ENCODE measurements at places on chromosomes 5 and 9.

DNA sequence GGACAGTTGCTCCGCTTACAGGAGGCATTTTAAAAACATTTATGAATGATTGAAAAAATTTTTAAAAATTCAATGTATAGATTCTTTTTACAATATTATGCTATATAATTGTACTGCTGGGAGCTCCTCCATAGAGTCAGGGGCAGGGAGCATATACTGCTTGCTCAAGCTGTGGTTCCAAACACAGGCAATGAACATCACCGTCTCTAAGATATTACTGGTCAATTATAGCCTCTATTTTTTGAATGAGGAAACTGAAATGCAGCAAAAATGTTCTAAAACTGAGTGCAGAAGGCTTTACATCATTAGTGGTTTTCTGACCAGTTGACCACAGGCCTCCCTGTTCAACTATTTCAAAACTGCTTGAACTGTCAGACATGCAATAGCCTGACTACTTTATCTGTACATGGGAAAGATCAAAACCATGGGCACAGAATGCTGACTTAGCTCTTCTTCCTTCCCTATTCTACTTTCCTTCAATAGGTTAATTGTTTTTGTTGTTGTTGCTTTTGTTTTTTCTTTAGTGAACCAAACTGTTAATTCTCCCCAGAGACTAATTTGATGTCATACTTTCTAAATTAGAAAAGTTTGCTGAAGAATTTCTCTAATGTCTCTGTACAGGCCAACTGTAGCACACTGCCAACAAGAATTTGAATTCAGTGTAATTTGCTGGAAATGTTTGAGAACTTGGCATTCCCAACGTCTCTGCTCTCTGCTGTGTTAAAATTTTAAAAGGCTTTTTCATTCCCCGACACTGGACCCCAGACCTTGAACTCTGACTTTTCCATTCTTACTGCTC lies 107.6 kb upstream of the MPDZ start:
- H3K27ac ChIP-seq: no peak overlapping the region
- peaks cover 42% of the 10 kb centered on the region for H3K36me3 ChIP-seq
- H3K4me3 ChIP-seq: no peak overlapping the region
- DNase-seq: no peak
- peaks cover 10% of the 10 kb centered on the region for H3K4me1 ChIP-seq

DNA sequence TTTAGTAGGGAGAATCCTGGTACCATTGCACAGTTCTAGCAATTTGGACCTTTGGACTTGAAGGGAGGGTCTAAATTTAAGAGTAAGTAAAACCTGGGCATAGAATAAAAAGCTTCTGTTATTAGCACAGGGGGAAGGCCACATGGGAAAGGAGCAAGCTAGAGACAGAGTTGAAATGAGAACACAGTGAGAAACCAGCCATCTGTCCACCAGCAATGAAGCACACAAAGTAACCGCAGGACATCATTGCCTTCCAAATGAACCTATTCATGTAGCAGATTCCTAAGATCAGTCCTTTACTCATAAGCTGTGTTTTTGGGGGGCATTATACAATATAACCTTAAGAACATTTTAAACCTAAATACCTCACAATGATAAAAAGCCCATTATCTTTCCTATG lies 407.4 kb downstream of the HCN1 start:
- no peaks in the 10 kb centered on the region for H3K27me3 ChIP-seq
- H3K4me3 ChIP-seq: no peak overlapping the region
- no peak for DNase-seq
- no peak overlapping the region for H3K27ac ChIP-seq
- H3K36me3 ChIP-seq: no peaks in the 10 kb centered on the region

- peaks cover 2% of the 10 kb centered on the region for H3K27me3 ChIP-seq
- DNase-seq: no peak
- H3K36me3 ChIP-seq: no peaks in the 10 kb centered on the region
- no peak overlapping the region for H3K4me3 ChIP-seq
These were observed 244.3 kb upstream of the WWC1 start for GRCh38 chr5:168047043-168047668.

GRCh38 chr9:73824671-73825070 lies 672.5 kb upstream of the RORB start:
- H3K27me3 ChIP-seq: no peaks in the 10 kb centered on the region
- no peaks in the 10 kb centered on the region for H3K4me1 ChIP-seq
- H3K36me3 ChIP-seq: no peaks in the 10 kb centered on the region

GRCh38 chr5:172107571-172107970 lies 80.5 kb downstream of the STK10 start:
- peak overlapping the region; percentile 78 for H3K27ac ChIP-seq
- DNase-seq: no peak
- H3K4me3 ChIP-seq: peak overlapping the region; percentile 65
- H3K36me3 ChIP-seq: no peaks in the 10 kb centered on the region
- H3K4me1 ChIP-seq: peaks cover 54% of the 10 kb centered on the region

GRCh38 chr5:141094481-141095262 lies at the start of gene PCDHB2:
Gene PCDHB2 (plus strand): TSS chr5:141094615. CDS start chr5:141094791, 176 bp downstream.
- H3K27ac ChIP-seq: peak within 1 kb of the TSS; percentile 100
- H3K36me3 ChIP-seq: peaks cover 34% of the 10 kb centered on the region
- H3K4me3 ChIP-seq: peak within 1 kb of the TSS; percentile 98
- H3K4me1 ChIP-seq: peaks cover 4% of the 10 kb centered on the region
- peaks cover 2% of the 10 kb centered on the region for H3K27me3 ChIP-seq

DNA sequence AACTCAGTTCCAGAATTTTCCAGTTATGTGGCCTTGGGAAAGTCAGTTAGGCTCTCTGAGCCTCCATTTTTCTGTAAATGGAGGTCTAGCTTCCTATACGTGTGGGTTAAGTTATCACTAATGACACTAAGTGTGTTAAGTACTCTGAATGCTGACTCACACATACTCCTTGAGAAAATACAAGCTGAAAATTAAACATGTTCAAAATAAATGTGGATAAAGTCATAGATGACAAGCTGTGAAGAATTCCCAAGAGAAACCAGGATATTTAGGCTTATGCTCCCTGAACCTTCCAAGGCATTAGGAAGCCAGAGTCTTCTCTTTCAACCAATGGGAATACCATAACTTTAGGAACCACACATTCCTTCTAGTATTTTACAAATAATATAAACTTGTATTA lies 58.1 kb downstream of the ABCA1 start:
- H3K27ac ChIP-seq: peak overlapping the region; percentile 90
- H3K4me1 ChIP-seq: peaks cover 48% of the 10 kb centered on the region
- H3K4me3 ChIP-seq: no peak overlapping the region
- peaks cover 7% of the 10 kb centered on the region for H3K36me3 ChIP-seq
- no peak for DNase-seq

DNA sequence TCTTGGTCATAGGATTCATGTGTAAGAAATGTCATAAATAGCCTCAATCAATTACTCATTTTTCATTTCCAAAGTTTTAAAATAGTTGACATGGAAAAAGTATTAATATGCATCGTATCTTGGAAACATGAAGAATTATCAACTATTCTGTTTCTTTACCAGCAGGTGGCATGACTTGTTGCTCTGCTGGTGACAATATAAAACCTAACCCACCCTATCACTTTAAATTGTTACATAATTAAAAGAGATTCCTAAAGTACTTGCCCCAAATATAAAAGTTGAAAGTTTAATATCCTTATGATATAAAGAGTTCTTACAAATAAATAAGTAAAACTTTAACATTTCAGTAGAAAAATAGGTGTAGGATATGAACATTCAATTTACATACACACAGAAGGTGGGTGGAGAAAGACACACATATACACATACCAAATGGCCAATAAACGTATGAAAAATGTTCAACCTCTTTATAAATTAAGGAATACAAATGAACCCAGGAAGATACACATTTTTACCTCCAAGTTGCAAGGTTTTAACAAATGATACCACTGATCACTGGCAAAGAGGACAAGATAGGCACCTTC lies 30.6 kb downstream of the MAP1B start:
- no peaks in the 10 kb centered on the region for H3K36me3 ChIP-seq
- peaks cover 43% of the 10 kb centered on the region for H3K4me1 ChIP-seq
- H3K27ac ChIP-seq: no peak overlapping the region
- H3K4me3 ChIP-seq: no peak overlapping the region

GRCh38 chr5:118844351-118844750 lies 144.0 kb downstream of the DTWD2 start:
- H3K27me3 ChIP-seq: no peaks in the 10 kb centered on the region
- no peak for DNase-seq
- no peak overlapping the region for H3K27ac ChIP-seq
- H3K4me1 ChIP-seq: no peaks in the 10 kb centered on the region

DNA sequence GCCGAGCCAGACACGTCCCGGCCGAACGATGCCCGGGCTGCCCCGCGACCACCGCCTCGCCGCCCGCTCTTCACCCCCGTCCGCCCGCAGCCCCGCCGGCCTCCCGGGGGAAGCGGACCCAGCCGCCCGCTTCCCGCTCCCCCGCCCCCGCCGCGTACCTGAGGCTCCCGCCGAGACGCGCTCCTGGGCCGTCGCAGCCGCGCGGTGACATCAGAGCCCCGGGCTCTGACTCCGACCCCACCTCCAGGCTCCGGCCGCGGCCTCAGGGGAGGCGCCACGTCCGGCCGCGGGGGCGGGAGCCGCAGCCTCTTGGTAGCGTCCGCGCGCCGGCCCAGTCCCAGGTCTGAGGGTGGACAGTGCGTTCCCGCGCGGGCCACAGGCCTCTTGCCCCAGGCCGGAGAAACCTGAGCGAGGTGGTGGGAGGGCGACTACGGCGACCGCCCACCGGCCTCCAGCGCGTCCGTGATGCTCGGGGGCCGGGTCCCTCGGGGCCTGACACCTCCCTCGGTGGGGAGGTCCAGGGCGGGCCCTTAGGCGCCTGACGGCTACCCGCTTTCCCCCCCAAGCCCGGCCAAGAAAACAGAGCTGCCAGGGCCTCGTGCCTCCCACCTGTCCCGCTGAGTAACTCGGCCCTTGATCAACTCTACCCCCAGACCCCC lies at the start of gene SHROOM1:
SHROOM1 (minus strand) TSS at position 212 of the 659 bp plus-strand sequence. CDS start 4,507 bp downstream, outside the sequence.
- peak within 1 kb of the TSS; percentile 86 for H3K4me3 ChIP-seq
- DNase-seq: peak; percentile 35
- H3K27me3 ChIP-seq: peaks cover 46% of the 10 kb centered on the region
- peaks cover 8% of the 10 kb centered on the region for H3K4me1 ChIP-seq
- no peaks in the 10 kb centered on the region for H3K36me3 ChIP-seq
- H3K27ac ChIP-seq: peak within 1 kb of the TSS; percentile 78

- H3K4me3 ChIP-seq: peak overlapping the region; percentile 62
- peaks cover 34% of the 10 kb centered on the region for H3K4me1 ChIP-seq
- no peaks in the 10 kb centered on the region for H3K36me3 ChIP-seq
- H3K27ac ChIP-seq: no peak overlapping the region
These were observed 2.6 kb downstream of the EBF1 start for GRCh38 chr5:159096924-159097783.

DNA sequence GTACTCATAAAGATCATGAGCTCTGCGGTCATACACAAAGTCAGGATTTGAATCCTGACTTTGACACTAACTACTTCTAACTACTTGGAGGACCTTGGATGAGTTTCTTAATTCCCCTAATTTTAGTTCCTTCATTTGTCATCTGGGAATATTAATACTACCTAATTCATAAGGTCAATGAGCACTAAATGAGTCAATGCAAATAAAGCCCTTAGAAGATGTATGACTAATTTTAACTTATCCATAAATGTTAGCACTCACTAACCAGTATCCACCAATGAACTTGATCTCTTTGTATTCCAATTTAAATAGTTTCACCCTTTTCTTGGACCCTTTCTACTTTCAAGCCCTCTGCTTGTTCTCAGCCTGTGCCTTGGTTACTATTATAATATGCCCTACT lies 1106.4 kb downstream of the CDH18 start:
- no peaks in the 10 kb centered on the region for H3K27me3 ChIP-seq
- no peaks in the 10 kb centered on the region for H3K4me1 ChIP-seq
- H3K27ac ChIP-seq: no peak overlapping the region
- H3K36me3 ChIP-seq: no peaks in the 10 kb centered on the region

DNA sequence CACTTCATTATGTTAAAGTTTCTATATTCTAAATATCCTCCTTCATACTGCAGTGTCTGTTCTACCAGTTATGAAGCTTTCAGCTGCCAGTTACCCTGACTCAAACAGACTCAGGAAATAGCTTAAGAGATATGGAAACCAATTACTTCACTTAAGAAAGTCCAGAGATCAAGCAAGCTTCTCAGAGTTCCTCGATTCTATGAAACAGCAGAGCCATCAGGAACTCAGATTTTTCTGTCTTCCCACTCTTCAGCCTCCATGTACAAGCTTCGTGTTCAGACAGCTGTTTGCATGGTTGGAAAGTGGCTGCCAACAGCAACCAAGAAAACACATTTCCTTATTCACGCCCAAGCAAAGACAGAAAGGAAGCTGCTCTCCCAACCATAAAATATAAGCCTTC lies 216.1 kb downstream of the ACTL7B start:
- H3K4me1 ChIP-seq: peaks cover 24% of the 10 kb centered on the region
- no peak overlapping the region for H3K27ac ChIP-seq
- no peak overlapping the region for H3K4me3 ChIP-seq

GRCh38 chr5:118545470-118545869 lies 442.9 kb downstream of the DTWD2 start:
- no peaks in the 10 kb centered on the region for H3K36me3 ChIP-seq
- no peak overlapping the region for H3K27ac ChIP-seq
- H3K27me3 ChIP-seq: no peaks in the 10 kb centered on the region
- H3K4me3 ChIP-seq: no peak overlapping the region
- DNase-seq: no peak

DNA sequence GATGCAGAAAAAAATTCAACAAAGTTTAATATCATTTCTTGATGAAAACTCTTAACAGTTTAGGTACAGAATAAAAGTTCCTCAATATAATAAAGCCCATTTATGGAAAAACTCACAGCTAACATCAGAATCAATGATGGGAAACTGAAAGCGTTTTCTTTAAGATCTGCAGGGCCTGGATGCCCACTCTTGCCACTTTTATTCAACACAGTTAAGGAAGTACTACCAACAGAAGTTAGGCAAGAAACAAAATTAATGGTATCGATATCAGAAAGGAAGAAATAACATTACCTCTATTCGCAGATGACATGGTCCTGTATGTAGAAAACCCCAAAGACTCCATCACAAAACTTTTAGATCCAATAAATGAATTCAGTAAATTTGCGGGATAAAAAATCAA lies 542.4 kb upstream of the RGMB start:
- DNase-seq: no peak
- H3K4me1 ChIP-seq: no peaks in the 10 kb centered on the region
- H3K27ac ChIP-seq: no peak overlapping the region
- no peaks in the 10 kb centered on the region for H3K36me3 ChIP-seq

- no peak overlapping the region for H3K4me3 ChIP-seq
- H3K27me3 ChIP-seq: no peaks in the 10 kb centered on the region
- DNase-seq: no peak
- H3K4me1 ChIP-seq: no peaks in the 10 kb centered on the region
These were observed 20.2 kb downstream of the TEK start for GRCh38 chr9:27129221-27129620.

DNA sequence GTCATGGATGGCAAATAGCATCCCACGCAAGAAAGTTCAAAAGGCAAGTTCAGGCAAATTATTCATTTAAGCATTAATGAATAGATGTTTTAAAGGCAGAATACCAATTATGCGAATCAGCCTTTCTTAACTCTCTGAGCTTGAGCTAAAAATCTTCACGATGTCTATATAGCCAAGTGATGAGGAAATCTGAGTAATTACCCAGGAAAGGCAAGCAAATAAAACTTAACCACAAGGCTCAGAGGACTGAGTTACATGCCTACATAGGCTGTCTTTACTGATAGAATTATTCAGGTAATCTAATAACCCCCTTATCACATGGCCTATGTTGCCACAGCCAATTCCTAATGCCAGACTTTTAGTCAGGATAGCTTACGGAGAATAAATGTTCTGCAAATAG lies 120.8 kb upstream of the MTAP start:
- H3K36me3 ChIP-seq: no peaks in the 10 kb centered on the region
- H3K4me3 ChIP-seq: no peak overlapping the region
- no peaks in the 10 kb centered on the region for H3K27me3 ChIP-seq
- H3K27ac ChIP-seq: no peak overlapping the region
- H3K4me1 ChIP-seq: peaks cover 13% of the 10 kb centered on the region
- no peak for DNase-seq
